ENCODE measurements at places on chromosomes 4 and X.

GRCh38 chrX:81779701-81780100 lies 577.8 kb downstream of the SH3BGRL start:
- DNase-seq: no peak

- DNase-seq: no peak
Observed at GRCh38 chr4:12124138-12124537, 695.4 kb upstream of the HS3ST1 start.

DNA sequence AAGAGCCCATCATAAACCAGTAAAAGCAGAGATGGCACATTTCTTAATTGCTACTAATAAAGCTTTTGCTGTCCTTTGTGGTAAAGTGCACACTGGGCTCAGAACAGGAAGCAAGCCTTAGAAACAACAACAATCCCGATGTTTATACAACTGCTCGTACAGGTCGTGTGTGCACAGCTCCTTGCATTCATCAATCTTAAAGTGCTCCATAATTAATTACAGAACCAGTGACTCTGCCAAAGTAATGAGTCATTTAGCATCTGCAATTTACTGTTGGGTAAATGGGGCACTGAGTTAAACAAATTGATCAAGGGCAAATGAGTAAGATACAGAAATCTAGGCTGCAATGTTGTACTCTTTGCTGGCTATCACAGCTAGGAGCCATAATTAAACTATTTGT lies 61.3 kb upstream of the TXK start:
- no peak for DNase-seq

- no peak for DNase-seq
Observed at GRCh38 chrX:24399550-24399949, 39.1 kb downstream of the SUPT20HL1 start.

- DNase-seq: no peak
Observed at GRCh38 chr4:182141061-182141460, 102.1 kb upstream of the TENM3 start.

DNA sequence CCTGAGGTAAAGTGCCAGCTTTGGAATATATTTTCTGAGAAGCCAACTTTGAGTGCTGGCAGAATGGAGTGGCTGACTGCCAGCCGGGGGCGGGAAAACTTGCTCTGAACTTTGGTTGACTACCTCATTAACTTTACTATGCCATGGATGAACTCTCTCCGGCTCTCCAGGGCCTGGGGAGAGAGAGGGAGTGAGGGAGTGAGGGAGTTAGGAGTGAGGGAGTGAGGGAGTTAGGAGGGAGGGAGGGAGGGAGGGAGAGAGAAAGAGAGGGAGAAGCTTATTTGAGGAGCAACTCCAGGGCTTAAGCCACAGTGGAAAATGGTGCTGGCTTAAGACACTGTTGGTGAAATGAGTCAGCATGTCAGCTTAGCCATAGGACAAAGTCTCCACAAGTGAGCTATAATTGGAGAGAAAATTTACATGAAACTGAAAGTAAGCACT lies 280.9 kb upstream of the RPS6KA3 start:
- no peak for DNase-seq

DNA sequence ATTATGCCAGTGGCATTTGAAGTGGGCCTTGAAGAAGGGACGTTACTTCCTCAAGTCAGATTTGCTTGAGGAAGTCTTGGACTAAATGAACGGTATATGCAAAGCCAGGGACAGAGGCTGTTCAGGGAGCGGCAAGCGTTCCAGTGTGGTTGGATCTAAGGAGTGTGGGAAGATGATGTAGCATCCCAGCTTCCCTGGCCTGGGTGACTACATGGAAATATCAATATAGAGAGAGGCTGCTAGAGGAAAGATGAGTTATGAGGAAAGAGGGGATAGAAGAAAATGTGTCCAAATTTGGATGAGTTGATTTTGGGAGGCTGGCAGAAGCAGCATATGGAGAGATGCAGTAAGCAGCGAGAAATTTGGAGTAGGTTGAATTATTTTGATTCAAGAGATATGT lies 432.5 kb upstream of the TENM3 start:
- DNase-seq: no peak

GRCh38 chr4:28232951-28233350 lies 1372.3 kb downstream of the STIM2 start:
- DNase-seq: no peak

GRCh38 chr4:20870436-20870835 lies 170.2 kb downstream of the PACRGL start:
- DNase-seq: no peak

- DNase-seq: no peak
Observed at GRCh38 chr4:76980261-76980660, 30.7 kb downstream of the SEPTIN11 start.

DNA sequence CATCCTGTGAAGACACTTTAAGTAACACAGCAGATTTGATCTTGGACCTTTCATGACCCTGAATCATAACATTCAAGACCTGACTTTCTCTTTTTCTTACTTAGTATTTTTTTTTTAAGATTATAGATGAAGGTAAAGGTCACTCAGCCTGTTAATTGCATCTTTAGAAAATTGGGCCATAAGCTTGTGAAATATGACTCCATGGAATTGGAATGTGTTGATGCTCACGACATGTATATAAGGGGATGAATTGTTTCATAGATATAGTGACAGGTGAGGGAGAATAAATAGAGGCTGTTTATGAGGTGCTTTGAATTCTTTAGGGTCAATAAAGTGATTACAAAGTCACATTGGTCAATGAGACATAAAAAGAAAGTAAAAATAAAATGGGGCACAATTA lies 27.7 kb upstream of the HS3ST1 start:
- no peak for DNase-seq
